ENCODE measurements at places on chromosomes 13 and 19. TPM values are rescaled to one million over a fixed set of nuclear protein-coding genes. Genes with fewer than 3 reads are reported as not detected.

- DNase-seq: no peak
Observed at GRCh38 chr13:60755380-60756163, 358.6 kb downstream of the TDRD3 start.

GRCh38 chr13:66618702-66619101 is 611.4 kb downstream of the PCDH9 start:
- DNase-seq: no peak

PRR20C gene
- not detected for total RNA-seq

CACNA1A gene
- total RNA-seq: 0.27 TPM

DNA sequence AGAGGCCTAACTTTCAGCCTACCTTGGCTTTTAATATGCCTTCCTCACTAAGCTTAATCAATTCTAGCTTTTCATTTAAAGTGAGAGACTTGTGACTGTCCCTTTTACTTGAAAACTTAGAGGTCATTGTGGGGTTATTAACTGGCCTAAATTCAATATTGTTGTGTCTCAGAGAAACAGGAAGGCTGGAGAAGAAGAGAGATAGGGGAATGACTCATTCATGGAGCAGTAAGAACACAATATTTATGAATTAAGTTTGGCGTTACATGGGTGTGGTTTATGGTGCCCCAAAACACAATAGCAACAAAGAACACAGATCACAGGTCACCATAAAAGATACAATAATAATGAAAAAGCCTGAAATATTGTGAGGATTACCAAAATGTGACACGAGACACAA is 612.1 kb downstream of the TBC1D4 start:
- DNase-seq: no peak

ZNF253 gene
- total RNA-seq: 3.0 TPM

GRCh38 chr19:51694318-51695085 is 1.4 kb downstream of the SPACA6 start:
- DNase-seq: no peak

RPS5 gene
- total RNA-seq: 747 TPM

GRCh38 chr13:24663089-24663395 is 17.2 kb upstream of the ATP12A start:
- DNase-seq: no peak
